ENCODE measurements at places on chromosomes 12 and 14. TPM values are rescaled to one million over a fixed set of nuclear protein-coding genes. Genes with fewer than 3 reads are reported as not detected.

Gene CEP170B
- total RNA-seq, result 12.1 TPM

Gene RD3L
- total RNA-seq, result not detected

Gene SOAT2
- total RNA-seq, result not detected

Gene HOXC5
- not detected for total RNA-seq

Gene LUM
- total RNA-seq, result 747 TPM

Gene TAS2R30
- 0.59 TPM for total RNA-seq

Gene ERBB3
- total RNA-seq, result 0.39 TPM

Gene CACNA1C
- total RNA-seq, result 8.2 TPM

Gene NYNRIN
- total RNA-seq, result 9.5 TPM

Gene ZNF605
- 14.0 TPM for total RNA-seq

Gene GPX2
- not detected for total RNA-seq

Gene VTI1B
- total RNA-seq, result 41.9 TPM

Gene PLA2G1B
- not detected for total RNA-seq

Gene ACSM4
- total RNA-seq, result not detected

Gene PLXNC1
- total RNA-seq, result 5.5 TPM
